ENCODE measurements at places on chromosomes 5 and 9.

DNA sequence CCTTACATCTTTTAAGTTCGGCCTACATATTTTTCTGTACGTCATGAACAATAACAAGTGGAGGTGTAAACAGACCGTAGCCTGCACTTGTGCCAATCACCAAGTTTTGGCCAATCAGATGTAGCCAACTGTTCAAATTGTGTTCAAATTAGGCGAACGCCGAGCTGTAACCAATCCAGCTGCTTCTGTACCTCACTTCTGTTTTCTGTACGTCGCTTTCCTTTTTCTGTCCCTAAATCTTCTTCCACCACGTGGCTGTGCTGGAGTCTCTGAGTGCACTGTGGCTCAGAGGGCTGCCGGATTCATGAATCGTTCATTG, 26.4 kb downstream of the TRIM14 start:
- no peak for DNase-seq

DNA sequence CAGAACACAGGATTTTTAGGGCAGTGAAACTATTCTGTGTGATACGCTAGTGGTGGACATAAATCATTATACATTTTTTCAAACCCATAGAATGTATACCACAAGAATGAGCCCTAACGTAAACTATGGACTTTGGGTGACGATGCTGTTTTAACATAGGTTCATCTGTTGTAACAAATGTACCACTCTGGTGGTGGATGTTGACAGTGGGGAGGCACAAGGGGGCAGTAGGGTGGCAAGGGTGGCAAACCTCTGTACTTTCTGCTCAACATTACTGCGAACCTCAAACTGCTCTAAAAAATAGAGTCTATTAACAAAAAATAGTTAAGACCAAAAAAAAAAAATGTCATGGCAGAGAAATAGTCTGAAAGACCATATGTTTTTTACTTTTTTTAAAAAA, 9.1 kb upstream of the MVB12B start:
- DNase-seq, result no peak

DNA sequence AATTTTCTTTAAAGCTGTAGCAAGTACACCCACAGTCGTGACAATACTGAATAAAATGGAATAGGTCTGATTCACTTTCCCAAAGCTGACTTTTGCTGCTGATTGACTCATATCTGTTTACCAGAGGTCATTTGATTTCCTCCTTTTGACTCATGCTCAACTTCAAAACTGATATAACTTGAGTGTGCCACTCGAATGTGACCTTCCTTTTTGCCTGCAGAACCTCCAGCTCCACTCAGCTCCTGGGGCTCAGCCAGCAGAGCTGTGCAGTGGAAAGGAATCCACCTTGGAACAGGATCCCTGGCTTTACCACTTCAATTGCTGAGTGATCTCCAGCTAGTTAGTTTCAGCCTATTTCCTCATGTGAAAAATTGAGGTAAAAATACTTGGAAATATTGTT, 84.1 kb downstream of the FEM1C start:
- DNase-seq, result no peak

GRCh38 chr5:117943541-117943940, 1044.8 kb downstream of the DTWD2 start:
- no peak for DNase-seq

GRCh38 chr5:127563136-127563535, 45.7 kb downstream of the PRRC1 start:
- DNase-seq, result no peak

DNA sequence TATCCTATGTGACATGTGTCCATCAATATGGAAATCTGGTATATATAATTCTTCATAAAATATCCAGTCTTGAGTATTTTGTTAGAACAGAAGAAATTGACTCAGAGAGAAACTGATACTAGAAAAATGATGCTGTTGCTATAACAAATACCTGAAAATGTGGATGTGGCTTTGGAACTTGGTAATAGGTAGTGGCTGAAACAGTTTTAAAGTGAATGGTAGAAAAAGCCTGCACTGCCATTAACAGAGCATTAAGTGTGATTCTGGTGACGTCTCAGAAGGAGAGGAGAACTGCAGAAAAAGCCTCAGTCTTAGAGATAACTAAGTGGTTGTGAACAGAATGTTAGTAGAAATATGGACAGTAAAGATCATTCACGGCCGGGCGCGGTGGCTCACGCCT, 634.9 kb upstream of the ZNF608 start:
- no peak for DNase-seq

DNA sequence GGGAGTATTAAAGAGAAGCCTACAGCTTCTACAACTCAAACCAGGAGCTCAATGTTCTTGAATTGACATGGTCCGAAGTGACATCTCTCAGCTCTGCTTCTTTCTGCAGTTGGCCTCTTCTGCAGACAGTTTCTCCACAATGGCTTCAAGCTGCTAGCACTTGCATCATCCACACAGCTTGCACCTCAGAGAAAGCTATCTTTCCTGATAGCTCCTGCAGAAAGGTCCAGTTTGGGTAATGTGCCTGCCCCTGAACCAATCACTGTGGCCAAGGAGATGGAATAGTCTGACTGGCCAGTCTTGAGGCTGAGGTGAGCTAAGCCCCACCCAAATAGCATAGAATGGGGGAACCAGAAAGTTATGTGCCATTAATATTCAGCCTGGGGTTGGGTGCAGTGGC, 95.8 kb upstream of the ABCA1 start:
- no peak for DNase-seq

GRCh38 chr5:38543886-38544285, 12.6 kb downstream of the LIFR start:
- no peak for DNase-seq

DNA sequence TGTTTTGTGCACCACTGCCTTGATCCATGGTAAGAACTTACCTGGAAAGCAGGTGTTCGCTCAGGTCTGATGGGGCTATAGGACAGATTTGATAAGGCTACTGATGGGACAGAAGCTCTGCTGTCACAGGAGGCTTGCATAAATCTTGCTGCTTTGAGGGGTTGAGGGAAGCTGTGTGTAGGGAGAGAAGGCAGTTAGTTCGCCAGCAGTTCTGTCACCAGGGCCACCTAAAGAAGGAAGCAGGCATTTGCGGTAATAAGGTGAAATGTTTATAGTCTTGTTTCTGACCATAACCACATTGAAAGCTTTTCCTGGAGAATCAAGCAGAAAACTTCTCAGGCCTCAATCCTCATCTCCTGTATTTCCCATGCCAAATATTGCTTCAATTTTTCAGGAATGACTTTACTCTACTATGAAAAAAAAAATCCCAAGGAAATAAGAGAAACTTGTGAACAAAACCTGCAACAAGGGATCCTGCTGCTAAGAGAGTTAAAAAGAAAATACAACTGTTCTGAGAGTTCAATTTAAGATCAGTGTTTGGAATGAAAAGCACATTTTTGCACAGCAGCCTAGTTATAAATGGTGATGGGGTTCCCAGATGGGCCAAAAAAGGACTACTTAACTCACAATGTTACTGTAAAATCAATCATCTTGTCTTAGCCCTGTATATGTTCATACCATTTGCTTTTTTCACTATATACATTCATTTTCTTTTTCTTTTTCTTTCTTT, 122.0 kb upstream of the RANBP3L start:
- DNase-seq, result no peak

DNA sequence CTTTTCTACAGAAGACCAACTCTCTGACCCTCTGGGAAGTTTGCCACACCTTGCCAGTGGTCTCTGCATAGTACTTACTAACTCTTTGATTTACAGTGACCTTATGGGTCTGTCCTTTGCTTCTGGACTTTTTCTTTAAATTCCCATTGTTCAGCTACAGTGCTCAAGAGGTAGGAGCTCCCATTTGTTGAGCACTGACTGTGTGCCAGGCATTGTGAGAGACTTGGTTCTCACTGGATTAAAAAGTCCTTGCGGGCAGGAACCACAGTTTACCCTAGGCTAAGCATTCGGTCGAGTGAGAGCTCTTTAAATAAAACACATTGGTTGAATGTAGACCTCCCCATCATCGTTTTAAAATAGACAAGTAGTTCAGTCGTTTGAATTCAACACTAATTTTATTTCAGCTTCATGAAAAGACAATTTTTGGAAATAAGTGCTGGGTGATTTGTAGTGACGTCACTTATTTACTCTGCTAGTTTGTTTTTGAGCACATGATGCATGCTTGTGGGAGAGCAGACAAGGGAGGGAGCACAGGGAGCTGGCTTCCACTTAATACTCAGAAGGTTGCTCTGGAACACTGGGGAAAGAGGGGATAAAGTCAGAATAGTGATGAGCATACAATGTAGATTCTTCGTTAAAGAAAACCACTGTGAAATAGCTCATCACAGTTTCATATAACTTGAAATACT, 27.1 kb downstream of the RASGRF2 start:
- no peak for DNase-seq

GRCh38 chr5:128782446-128782845, 182.8 kb upstream of the SLC27A6 start:
- DNase-seq, result no peak

- DNase-seq, result no peak
Measured at GRCh38 chr5:14879937-14880589, 8.5 kb upstream of the ANKH start.
